ENCODE measurements at places on chromosomes 7 and 10. TPM values are rescaled to one million over a fixed set of nuclear protein-coding genes. Genes with fewer than 3 reads are reported as not detected.

DNA sequence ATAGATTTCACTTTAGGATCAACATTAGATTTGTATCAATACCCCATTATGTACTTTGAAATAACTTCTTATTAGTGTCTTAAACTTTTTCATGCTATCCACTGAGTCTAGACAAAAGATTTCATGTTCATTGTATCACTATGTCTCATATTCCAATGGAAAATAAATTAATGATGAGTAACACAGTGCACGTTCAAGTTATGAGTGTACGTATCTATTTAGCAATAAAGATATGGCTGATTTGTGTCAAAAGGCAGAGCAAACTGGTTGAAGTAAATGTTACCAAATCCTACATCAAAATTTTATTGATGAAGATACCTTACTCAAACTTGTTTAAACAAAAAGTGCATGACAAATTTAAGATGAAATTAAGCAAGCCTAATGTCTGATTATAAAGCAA lies 102.4 kb downstream of the SEMA3E start:
- DNase-seq, result no peak

DNA sequence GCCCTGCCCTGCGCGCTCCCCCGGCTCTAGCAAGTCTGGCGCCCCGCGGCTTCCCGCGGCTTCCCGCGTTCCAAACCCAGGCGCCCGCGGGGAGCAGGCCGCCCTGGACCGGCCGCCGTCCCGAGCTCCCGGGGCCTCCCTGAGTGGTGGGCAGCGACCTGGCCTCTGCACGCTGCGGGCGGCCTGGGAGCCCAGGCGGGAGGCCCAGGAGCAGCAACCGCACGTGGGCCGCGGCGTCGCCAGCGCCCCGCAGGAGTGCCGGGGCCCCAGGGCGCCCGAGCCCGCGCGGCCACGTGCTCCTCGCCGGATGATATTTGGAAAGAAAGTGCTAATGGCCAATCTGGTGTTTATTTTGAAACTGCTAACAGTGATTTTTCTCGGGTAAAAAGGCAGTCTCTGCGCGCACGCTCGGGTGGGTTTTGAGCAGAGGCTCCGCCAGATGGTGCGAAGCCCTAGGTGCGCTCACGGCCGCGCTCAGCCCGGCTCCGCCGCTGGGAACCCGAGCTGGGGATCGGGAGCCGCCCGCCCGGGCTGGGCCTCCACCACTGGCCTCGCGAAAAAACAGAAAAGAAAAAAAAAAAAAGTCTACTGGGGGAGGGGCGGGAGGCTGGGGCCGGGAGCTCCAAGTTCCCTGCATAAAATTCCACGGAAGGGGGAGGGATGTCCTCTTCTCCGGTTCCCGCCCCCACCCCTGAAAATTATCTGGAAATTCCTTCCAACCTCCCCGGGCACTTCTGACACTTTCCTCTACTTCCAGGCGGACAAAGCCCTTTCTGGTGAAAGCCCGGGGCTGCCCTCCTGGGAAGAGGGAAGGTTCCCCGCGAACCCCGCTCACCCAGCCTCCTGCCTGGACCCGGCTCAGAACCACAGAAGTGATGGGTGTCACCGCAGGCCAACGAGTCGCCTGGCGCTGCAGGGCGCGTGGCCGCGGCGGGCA lies 4.3 kb downstream of the EBF3 start:
- DNase-seq, result no peak

DNA sequence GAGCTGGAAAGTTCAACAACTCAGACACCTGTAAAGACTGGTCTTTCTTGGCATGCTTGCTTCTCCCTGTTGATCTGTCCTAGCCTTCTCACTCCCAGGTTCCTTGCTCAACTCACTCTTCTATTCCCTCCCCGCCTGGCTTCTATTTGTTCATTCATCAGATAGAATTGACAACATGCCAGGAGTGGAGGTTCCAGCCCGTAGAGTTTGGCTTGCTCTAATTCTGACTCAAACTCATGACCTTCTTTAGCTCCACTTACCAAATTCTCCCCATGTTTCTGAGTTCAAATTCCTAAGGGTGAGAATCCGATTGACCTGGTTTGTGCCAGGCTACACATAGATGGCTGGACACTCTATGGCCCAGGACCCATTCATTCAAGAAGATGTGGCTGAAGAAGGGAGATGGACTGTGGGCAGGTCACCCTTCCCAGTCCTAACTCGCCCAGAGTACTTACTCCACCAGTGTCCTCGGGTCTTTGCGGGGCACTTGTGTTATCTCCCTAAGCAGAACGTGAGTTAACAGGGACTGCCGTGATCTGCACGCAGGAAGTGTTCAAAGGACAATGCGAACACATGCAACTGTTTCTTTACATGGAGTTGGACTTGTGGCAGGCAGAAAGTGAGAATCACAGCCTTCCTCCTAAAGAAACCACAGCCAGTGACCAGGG lies 4.0 kb upstream of the TMEM236 start:
- no peak for DNase-seq

GRCh38 chr7:11026452-11027359 lies 53.0 kb downstream of the PHF14 start:
- DNase-seq, result no peak

- DNase-seq, result peak; percentile 40
These were observed 142.3 kb upstream of the NRP1 start for GRCh38 chr10:33476757-33477273.

- DNase-seq, result no peak
These were observed at the start of gene NPFFR1 for GRCh38 chr10:70283445-70284399. NPFFR1 (minus strand) TSS chr10:70284004; CDS start chr10:70283676, 328 bp downstream.

DNA sequence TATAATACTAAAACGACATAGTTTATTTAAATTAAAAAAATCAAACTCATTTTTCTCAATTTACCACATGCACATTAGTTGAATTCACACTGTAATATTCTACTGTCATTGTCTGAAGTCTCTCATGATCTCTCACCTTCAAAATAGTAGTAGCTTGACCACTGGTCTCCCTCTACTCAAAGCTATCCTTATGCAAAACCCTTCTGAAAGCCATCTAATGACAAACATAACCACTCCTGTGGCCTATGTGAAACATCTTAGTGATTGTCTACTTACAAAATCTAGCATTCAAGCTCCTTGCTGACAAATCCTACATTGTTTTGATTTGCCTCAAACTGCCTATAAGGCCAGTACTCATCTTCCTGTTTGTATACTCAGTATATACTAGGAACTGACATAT lies 606.0 kb upstream of the GHITM start:
- no peak for DNase-seq

PILRA gene
- polyA plus RNA-seq, result 2.9 TPM
